ENCODE measurements at places on chromosomes 1 and 21. TPM values are rescaled to one million over a fixed set of nuclear protein-coding genes. Genes with fewer than 3 reads are reported as not detected.
A peak's percentile ranks its signal among the peaks of the same experiment; 100 is the strongest.

GUCA2A gene
- not detected for polyA plus RNA-seq

EFNA1 gene
- polyA plus RNA-seq, result 60.4 TPM

ADAMTS1 gene
- polyA plus RNA-seq, result 94.8 TPM

KIF14 gene
- polyA plus RNA-seq, result 7.9 TPM

RAB7B gene
- polyA plus RNA-seq, result 3.2 TPM

SGIP1 gene
- polyA plus RNA-seq, result 14.5 TPM

TSTD1 gene
- polyA plus RNA-seq, result 49.4 TPM

DPT gene
- polyA plus RNA-seq, result not detected

FCGR1A gene
- polyA plus RNA-seq, result 2.1 TPM

CFAP74 gene
- 1.2 TPM for polyA plus RNA-seq

IGSF21 gene
- 0.22 TPM for polyA plus RNA-seq

FOXD3 gene
- 0.22 TPM for polyA plus RNA-seq

SDC3 gene
- 31.2 TPM for polyA plus RNA-seq

DNA sequence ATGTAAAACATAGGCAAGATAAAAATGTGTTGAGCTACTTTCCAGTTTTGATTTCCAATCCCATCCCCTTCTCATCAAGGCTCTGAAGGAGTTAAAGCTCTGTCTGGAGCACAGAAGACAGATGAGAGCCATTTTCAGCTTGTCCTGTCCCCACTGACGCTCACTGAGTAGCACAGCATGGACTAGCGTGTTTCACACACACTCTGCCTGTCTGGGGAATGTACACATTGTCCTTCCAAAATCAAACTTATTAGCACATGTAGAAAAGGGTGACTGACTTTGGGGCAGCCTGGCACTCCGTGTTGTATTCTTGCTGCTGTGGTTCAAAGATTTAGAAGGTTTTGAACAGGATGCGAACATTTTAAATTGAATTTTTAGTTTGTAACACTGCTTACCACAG, 139.2 kb downstream of the NEK7 start:
- DNase-seq, result no peak

GRCh38 chr1:54285815-54286345, 85.9 kb downstream of the MRPL37 start:
- no peak for DNase-seq

DNA sequence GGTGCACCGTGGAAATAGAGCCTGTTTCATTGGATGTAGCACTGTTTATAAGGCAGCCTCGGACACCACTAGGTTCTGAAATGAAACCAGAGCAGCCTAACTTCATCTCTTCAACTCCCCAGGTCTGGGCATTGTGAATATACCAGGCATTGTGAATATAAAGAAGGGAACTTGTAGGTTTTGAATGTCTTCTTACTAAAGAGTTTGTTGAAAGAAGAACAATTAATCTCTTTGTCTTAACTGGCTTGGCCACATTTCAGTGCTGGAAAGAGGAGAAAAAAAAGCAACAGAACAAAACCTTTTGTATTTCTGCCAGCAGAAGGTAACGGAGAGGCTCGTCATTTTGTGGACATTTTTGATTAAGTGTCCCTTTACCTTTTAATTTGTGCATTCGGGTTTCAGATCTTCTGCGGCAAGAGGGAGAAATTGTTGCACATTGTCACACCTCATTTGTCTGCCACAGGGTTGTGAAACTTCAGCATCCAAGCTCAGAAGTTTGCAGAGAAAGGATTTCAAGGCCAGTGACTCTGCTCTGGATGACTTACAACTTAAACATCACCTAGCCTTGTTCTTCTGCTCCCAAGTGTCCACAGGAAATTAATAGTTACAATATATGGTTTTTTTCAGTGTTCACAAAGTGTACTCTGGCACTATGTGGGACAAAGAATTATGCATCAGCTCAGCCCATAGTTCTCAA, 158.3 kb downstream of the KAZN start:
- no peak for DNase-seq

DNA sequence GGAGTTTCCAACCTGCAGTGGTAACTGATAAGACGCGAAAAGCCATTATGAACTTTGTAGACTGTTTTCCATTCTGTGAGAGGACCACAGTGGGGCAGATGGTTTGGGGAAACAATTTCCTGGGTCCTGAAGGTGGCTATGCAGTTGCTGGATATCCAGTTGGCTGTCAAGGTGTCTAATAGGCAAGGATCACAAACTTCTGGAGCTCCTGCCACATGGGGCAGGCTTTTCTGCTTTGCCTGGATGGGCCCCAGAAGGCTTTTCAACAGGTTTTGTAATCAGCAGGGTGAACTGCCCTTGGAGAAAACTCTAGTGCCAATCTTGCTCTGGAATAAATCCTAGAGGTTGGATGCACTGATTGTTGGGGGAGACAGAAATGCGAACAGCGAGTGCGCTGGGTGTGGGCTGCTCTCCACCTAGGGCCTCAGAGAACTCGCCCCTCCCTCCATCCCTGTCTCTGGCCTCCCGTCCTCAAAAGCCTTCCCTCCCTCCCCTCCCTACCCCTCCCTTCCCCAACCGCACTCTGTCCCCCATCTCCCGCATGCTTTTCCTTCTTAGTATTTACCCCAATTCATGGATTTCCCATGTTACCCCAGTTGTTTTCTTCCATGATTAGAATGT, 210.3 kb upstream of the USP24 start:
- no peak for DNase-seq

GRCh38 chr21:45177039-45177438, 102.7 kb downstream of the ADARB1 start:
- DNase-seq, result no peak

- no peak for DNase-seq
These were observed 2.5 kb downstream of the NCAM2 start for GRCh38 chr21:21000591-21001175.

- DNase-seq, result no peak
These were observed 4.6 kb upstream of the ENAH start for GRCh38 chr1:225657462-225657989.

- DNase-seq, result no peak
These were observed 10.5 kb upstream of the OLIG1 start for GRCh38 chr21:33059380-33059841.

GRCh38 chr1:228109962-228110488, 926 bp upstream of the MRPL55 start:
- DNase-seq, result no peak

GRCh38 chr1:95716097-95716496, 482.1 kb downstream of the RWDD3 start:
- no peak for DNase-seq

DNA sequence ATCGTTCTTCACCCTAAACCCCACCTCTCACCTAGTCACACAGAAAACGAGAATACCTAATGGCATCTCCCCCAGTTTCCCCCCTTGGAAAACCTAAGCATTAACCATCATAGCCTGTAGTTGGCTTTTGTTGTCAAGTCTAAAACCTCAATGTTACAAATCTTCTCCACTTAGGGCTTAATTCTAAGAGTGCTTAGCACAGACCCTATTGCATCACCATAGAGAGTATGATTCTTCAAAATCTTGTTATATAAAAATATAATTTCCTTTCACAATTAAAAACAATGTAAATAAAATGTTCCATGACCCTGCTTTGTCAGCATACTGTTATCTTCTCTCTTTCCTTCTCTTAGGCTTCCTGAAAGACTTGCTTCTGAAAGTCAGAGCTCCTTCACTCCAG, 263.2 kb upstream of the RGS18 start:
- DNase-seq, result no peak

DNA sequence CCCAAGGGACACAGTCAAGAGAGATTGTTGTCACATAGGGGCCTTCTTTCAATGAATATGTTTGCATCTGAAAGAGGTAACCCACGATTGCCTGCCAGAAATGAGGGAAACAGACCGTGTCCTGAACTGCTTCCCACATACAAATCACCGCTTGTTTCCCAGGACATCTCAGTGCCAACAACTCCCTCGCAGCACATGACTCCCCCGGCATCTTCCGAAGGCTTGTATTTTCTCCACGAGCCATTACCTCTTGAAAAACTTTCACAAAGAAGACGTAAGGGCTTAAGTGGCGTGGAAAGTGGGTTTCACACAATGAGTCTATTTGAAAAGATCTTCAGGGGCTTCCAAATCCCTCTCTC, 31.6 kb upstream of the PDE9A start:
- DNase-seq, result peak; percentile 60

GRCh38 chr1:225631021-225631663, 21.8 kb downstream of the ENAH start:
- DNase-seq, result no peak

- no peak for DNase-seq
These were observed 56.9 kb downstream of the LYST start for GRCh38 chr1:235809688-235810397.

- DNase-seq, result no peak
These were observed at the start of gene CAMK2N1 for GRCh38 chr1:20485527-20486456. Gene CAMK2N1, minus strand, starts transcription at chr1:20486210. Its CDS starts 831 bp downstream, at chr1:20485379.

- DNase-seq, result no peak
These were observed 1.4 kb upstream of the MDM4 start for GRCh38 chr1:204514828-204515227.

GRCh38 chr1:113142791-113143190, 69.8 kb downstream of the LRIG2 start:
- no peak for DNase-seq

- no peak for DNase-seq
These were observed 23.5 kb downstream of the CNN3 start for GRCh38 chr1:94903280-94904009.

DNA sequence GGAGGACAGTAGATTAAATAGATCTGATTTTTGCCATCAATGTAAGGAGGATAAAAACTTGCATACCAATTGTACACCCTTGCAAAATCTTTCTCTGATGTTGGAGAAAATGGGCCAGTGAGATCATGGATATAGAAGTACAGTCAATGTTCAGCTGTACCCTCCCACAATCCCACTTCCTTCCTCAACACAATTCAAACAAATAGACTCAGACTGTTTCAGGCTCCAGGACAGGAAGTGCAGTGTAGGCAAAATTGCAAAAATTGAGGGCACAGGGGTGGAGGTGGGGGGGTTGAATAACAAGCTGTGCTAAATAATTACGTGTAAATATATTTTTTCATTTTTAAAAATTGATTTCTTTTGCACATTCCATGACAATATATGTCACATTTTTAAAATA, 3.9 kb upstream of the IFI44 start:
- DNase-seq, result no peak

GRCh38 chr1:30605441-30605920, 117.9 kb downstream of the MATN1 start:
- no peak for DNase-seq

- DNase-seq, result no peak
These were observed 90.4 kb upstream of the AJAP1 start for GRCh38 chr1:4564051-4564450.

- DNase-seq, result no peak
These were observed 575.9 kb downstream of the USP25 start for GRCh38 chr21:16305686-16306085.

- DNase-seq, result no peak
These were observed 36.5 kb upstream of the LHX8 start for GRCh38 chr1:75097654-75098053.

GRCh38 chr1:2891923-2892448, 90.5 kb upstream of the TTC34 start:
- DNase-seq, result no peak
